ENCODE measurements at places on chromosomes 1 and 21.

- no peak for DNase-seq
These were observed 218.6 kb downstream of the URB2 start for GRCh38 chr1:229844675-229845074.

- DNase-seq: no peak
These were observed 18.7 kb upstream of the ZNF362 start for GRCh38 chr1:33237579-33237978.

- DNase-seq: no peak
These were observed 461.1 kb downstream of the PTPRU start for GRCh38 chr1:29697391-29697780.

GRCh38 chr1:158506369-158506987 lies 34.5 kb downstream of the OR10R2 start:
- DNase-seq: no peak

- no peak for DNase-seq
These were observed 130.4 kb downstream of the HS2ST1 start for GRCh38 chr1:87044840-87045239.

- no peak for DNase-seq
These were observed 81.1 kb upstream of the FGGY start for GRCh38 chr1:59215766-59216291.

All from effector CD8-positive, alpha-beta T cell (primary cell).